ENCODE measurements at places on chromosomes 2 and 18.

- no peak for DNase-seq
Observed at GRCh38 chr2:39265315-39265714, 21.5 kb upstream of the CDKL4 start.

GRCh38 chr2:58107803-58108710, 61.5 kb downstream of the VRK2 start:
- DNase-seq, result no peak

DNA sequence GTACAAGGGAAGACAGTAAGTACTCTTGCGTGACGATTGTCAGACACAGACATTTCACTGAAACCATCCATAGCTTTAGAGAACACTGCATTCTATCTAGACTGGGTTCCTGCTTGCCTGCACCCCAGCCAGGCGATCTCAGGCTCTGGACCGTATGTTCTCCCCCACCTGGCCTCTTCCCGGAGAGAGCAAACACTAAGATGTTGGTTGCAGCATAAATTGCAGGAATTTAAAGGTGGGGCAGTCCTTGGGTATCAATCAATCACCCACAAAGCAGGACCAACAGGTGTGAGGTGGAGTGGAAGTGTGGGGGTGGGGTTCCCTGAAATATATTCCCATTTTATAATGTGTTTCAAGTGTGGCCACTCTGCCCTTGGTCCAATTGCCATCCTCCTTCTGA, 103.6 kb upstream of the TGFA start:
- no peak for DNase-seq

- DNase-seq, result no peak
Observed at GRCh38 chr18:754656-755055, 42.2 kb upstream of the ENOSF1 start.

GRCh38 chr2:647691-648231, 29.4 kb downstream of the TMEM18 start:
- DNase-seq, result no peak
